ENCODE measurements at places on chromosomes 3 and 15.
A peak's percentile ranks its signal among the peaks of the same experiment; 100 is the strongest.

GRCh38 chr3:32531010-32531647 lies 28.5 kb upstream of the CMTM6 start:
- DNase-seq = no peak

- DNase-seq = no peak
Measured at GRCh38 chr15:23877502-23878412, 190.7 kb upstream of the NDN start.

DNA sequence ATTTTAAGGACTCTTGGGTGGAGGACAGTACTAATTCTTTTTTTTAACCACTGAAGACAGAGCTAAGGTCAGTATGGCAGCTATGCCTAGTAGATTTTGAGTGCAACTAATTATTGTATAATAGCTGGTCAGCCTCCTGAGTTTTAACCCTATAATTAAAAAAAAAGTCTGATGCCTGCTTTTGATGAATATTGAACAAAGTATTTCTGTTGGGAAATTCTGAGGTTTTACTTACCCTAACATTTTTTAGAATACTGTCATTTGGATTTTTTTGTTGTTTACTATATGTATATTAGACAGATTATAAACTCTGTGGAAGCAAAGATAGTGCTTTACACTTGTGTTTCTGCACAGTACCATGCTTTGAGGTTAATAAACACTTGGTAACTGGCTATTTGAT lies 20.8 kb downstream of the TCF12 start:
- no peak for DNase-seq

DNA sequence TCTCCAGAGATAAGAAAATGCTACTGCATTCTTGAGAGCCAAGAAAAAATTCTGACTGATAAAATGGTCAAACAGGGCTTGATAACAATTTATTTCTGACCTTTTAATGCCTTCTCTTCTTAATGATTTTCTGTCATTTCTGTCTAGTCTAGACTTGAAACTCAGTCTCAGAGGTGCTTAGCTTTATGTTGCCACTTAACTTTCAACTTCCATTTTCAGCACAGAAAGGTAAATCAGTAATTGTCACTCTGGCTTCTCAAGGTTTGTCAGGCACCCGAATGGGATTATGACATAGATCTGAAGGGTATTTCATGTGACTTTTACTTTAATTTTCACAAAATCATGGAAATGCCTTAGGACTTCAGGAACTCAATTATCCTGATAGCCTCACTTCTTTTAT lies 155.4 kb upstream of the GBE1 start:
- DNase-seq = no peak

- DNase-seq = peak; percentile 29
Measured at GRCh38 chr3:43162230-43163084, 56.6 kb upstream of the POMGNT2 start.

DNA sequence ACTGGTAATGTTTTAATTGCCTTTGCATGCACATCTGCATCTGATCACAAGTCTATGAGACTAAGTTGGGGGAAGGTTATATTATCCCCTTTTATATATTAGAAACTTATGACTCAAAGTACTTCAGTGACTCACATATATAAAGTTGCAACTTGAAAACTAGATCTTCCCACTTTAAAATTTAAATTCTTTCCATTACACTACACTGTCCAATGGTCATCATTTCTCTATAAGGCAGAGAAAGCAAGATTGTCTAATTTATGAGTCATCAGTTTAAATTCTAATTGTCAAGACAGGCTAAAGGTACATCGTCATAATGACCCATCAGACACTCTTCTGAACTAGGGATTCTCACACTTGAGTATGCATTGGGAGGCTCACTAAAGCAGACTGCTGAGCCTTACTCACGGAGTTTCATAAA lies 37.9 kb downstream of the CPA3 start:
- no peak for DNase-seq

DNA sequence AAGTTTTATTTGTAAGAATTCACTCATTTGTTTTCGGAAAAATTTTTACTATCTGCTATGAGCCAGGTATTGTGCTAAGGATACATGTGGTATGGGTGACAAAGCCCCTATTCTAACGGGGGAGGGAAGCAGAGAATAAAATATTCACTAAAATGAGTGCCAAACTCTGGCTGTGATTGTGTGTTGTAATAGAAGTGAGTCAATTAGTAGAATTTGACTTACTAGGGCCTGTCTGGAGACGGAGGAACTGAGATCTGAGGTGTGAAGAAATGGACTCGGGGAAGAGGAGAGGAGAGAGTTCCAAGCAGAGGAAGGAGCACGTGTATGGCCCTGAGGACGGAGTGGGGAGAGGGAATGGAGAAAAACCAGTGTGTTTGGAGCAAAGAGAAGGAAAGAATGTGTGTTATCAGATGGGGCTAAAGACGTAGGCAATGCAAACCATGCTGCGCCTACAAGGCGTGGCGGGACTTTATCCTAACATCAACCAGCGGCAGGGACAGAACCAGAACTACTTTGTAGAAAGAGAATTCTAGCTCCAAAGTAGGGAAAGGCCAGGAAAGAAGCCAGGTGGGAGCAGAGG lies 89.1 kb downstream of the OSBPL10 start:
- no peak for DNase-seq

- DNase-seq = no peak
Measured at GRCh38 chr3:15610082-15610759, 8.7 kb downstream of the BTD start.

- peak; percentile 55 for DNase-seq
Measured at GRCh38 chr3:72848703-72849081, 447 bp upstream of the SHQ1 start.

- no peak for DNase-seq
Measured at GRCh38 chr3:8988384-8988655, 25.0 kb upstream of the RAD18 start.

DNA sequence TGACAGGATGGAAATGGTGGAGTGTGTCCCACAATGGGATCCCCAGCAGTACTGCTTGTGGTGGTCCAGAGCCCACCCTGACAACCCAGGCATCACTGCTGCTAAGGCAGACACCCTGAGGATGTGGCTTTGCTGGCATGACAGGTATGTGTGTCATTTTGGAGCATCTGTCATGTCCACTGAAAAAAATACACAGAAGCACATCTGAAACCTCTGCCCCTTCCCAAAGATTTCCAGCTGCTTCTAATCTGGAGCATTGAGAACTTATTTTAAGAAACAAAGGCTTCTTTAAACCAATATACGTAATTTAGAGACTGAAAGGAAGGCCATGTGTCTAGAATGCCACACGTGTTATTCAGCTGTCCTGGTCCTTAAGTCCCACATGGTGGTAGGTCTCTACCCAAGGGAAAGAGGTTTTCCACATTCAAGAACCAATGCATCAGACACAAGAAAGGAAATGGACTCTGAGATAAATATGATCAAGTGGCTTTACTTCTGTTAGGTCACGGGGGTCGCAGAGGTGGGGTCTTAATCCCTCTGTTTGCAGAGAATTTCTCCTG lies 88.3 kb downstream of the PDZRN3 start:
- DNase-seq = no peak

- DNase-seq = no peak
Measured at GRCh38 chr3:183637106-183637486, 1.7 kb downstream of the KLHL24 start.

GRCh38 chr15:31328969-31329639 lies 2.5 kb downstream of the KLF13 start:
- peak; percentile 85 for DNase-seq

DNA sequence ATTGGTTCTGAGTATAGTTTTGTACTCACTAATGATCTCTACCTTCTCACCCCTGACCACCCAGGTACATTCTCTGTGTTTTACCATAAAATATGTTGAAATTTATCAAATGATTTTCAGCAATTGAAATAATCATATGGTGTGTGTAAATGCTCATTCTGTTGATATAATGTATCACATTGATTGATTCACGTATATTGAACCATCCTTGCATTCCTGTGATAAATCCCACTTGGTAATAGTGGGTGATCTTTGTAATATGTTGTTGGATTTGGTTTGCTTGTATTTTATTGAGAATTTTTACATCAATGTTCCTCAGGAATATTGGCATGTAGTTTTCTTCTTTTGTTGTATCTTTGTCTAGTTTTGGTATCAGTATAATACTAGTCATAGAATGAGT lies 1497.6 kb downstream of the OTOL1 start:
- no peak for DNase-seq

GRCh38 chr3:51686512-51687215 lies 15.6 kb downstream of the TEX264 start:
- peak; percentile 72 for DNase-seq

- DNase-seq = no peak
Measured at GRCh38 chr3:159923956-159924355, 64.7 kb upstream of the IL12A start.

DNA sequence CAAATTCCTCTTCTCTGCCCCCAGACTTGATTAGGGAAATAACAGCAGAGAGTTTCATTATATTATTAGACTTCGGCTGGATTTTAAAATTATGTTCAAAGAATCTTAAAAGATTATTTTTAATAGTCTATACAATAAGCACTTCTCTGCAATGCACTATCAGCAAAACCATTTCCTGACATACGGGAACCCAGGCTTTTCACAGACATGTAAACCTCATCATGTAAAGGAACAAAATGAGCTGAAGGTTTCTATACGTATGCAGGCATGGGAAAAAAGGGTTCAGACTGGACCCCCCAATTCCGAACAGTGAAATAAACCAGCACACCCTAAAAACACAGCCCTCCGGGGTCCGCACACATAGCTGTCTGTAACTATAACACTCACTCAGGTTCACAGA lies 77.5 kb upstream of the LMOD3 start:
- DNase-seq = no peak

DNA sequence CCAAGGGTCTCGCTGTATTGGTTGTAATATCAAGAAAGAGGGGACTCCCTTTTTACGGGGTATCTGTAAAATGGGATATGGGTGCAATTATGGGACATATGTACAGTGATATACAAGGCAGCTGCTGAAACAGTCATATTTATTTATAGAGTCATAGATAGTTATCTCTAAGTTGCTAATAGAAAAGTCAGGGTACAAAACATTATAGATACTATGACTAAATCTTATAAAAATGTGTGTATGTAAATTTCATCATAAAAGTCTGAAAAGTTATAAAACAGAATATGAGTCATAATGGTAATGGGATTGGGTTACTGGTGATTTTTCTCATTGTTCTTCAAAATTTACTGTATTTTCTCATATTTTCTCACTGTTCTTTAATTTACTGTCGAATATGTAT lies 344.9 kb upstream of the SLCO3A1 start:
- no peak for DNase-seq

- DNase-seq = no peak
Measured at GRCh38 chr3:103653996-103654395, 1219.2 kb downstream of the ZPLD1 start.

GRCh38 chr3:102488331-102488730 lies 53.5 kb downstream of the ZPLD1 start:
- DNase-seq = no peak

DNA sequence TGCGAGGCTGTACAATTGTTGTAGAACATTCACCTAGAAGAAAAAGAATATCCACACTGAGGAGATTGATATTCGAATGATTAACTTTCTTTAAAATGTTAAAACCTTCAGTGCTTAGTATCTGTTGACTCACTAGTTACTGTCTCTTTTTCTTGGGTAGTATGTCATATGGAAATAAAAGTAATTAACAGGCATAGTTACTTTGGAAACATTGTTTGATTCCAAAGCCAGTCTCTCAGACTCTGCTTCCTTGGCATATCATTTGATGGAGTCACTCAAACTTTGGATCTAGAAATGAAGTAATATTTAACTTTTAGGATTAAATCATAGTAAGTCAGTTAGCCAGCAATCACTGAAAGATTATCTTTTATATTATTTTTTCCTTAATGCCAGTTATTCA lies 63.4 kb downstream of the MAP2K5 start:
- no peak for DNase-seq

- DNase-seq = no peak
Measured at GRCh38 chr3:154678041-154678654, 248.2 kb upstream of the GPR149 start.

GRCh38 chr15:98924401-98925049 lies 83.1 kb downstream of the PGPEP1L start:
- DNase-seq = no peak

GRCh38 chr15:67149068-67149772 lies 83.8 kb downstream of the SMAD3 start:
- no peak for DNase-seq

DNA sequence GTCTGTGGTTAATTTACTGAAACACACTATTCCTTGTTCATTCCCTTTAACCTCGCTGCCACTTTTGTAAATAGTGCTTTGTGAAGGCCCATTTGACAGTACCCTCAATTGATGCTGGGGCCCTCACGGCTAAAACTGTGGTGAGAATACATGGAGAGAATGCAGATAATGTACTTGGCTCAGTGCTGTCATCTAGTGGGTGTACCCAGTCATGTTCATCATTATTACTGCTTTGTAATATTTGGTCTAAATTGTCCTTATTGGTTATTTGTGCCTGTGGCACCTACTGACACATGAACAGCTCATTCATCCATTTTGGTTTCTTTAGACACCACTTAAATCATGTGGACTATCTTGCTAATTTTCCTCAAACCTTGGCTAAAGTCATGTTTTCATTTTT lies 543.6 kb downstream of the EDEM1 start:
- peak; percentile 2 for DNase-seq

- DNase-seq = no peak
Measured at GRCh38 chr3:94927175-94927574, 864.3 kb downstream of the NSUN3 start.

GRCh38 chr3:105728771-105729312 lies 140.0 kb downstream of the CBLB start:
- no peak for DNase-seq

DNA sequence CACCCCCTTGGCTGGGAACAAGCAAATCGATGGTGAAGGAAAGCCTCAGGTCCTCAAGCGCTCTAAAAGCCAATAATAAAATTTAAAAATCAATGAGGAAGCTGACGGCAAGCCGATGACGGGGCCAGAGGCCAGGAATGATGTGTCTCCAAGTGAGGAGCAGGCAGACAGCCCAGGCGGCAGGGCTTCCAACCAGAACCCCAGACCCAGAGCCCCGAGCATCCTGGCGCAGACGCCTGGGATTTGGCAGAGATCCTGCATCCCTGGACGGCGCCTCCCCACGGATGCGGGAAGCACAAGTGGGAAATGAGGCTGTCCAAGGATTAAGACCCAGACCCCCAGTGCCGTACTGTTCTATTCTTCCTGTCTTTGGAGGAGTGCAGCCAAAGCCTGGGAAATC lies 123.0 kb upstream of the PROK2 start:
- no peak for DNase-seq

DNA sequence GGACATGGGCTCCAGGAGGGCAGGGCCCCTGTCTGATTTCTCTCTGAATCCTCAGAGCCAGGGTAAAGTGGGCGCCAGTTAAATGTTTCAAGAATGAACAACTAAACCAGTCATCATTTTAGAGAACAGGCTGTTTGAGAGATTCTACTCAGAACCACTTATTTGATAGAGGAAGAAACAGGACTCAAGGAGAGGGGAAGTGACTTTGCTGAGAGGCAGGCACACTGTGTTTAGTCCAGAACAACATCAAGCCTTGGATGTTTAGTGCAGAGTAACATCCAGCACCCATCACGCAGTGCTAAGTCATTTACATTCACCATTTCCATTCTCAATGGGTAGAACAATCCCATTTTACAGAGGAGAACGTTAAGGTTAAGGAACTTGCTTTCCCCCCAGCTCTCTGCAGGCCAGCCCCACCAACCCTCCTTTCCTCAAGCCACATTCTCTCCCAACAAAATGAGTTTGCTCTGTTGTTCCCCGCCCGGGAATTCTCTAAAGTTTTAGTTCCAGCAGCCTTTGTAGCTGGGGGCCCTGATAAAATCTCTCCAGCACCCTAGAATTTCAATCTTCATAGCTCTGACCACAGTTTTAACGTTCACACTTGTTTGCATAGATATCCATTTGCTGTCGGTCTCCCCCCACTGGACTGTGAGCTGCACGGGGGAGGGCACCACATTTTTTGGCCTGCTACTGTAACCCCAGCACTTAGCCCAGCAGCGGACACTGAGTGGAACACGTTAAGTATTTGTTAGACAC lies 962 bp downstream of the NMNAT3 start:
- no peak for DNase-seq

Data from OCI-LY7 (cell line).